ENCODE measurements at places on chromosomes 3 and 15.

- no peak for DNase-seq
These were observed 40.0 kb downstream of the FOXP1 start for GRCh38 chr3:71543371-71544016.

DNA sequence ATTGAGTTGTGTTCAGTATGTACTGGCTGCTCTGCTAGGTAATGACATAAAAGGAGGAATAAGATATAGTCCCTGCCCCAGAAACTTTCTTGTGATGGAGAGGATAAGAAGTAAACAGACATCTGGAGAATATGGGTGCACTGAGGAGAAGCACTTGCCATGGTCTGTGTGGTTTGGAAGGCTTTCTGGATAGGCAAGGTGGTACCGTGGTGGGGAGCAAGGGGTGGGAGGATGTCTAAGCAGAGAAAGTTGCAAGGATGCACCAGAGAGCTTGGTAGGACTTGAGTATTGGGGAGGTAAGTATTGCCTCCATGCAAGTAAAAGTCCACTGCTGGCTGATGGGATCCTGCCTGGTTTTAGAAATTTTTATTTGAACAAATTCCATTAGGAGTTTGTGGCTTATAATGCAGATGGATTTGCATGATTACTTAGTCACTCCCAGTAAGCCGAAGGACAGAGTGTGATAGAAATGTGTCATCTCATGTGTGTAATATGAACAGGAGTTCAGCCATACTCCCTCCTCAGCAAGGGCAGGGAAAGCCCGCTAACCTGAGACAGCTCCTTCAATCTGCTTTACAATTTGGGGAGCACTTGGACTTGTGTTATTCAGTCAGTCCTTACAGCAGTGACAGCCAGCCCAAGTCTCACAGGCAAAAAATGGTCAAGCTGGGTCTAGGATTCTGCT lies 53.6 kb downstream of the CLSTN2 start:
- no peak for DNase-seq

DNA sequence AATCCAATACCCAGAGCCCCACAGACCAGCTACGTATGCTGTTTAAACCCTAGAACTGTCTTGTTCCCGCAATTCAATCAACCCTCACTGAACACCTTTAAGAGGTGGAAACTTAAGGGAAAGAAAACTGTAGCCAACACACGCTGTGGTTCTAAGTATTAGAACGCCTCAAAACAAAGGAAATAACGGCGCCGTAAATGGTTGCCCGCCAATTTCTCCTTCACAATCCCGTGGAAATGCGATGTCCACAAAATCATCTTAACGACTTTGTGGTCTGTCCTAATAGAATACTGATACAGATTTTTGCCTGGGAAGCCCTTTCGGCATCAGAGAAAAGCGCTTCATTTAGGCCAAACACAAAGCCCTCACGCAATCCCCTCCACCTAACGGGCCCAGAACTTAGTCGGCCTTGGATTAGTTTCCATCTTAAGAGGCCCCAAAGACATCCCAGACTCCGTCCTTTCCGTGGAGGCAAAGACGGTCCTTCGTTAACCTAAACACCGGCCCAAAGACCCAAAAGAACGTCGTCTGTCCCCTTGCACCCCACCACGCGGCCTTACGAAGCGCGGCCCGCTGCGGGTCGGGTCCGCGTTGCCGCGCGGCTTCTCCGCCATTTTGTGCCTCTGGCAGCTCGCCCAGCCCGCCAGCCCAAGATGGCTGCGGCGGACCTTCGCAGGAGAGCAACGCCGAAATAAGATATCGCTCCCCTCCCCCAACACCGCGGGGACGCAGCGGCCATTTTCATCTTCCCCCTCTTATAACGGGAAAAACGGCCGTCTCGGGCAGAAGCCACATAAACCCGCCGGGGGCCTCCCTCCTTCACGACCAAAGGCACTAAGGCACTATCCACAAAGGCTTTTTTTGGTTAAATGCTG lies 763 bp downstream of the TRA2B start:
- DNase-seq, result peak; percentile 97

DNA sequence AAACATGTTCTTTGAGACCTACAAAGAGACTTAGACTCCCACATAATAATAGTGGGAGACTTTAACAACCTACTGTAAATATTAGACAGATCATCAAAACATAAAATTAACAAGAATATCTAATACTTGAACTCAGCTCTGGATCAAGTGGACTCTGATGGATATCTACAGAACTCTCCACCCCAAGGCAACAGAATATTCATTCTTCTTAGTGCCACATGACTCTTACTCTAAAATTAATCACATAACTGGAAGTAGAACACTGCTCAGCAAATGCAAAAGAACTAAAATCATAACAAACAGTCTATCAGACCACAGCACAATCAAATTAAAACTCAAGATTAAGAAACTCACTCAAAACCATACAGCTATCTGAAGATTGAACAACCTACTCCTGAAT lies 15.9 kb upstream of the PLSCR2 start:
- no peak for DNase-seq

- no peak for DNase-seq
These were observed 12.1 kb upstream of the SKOR1 start for GRCh38 chr15:67813104-67813634.

- no peak for DNase-seq
These were observed 29.8 kb upstream of the APOD start for GRCh38 chr3:195613468-195614069.

DNA sequence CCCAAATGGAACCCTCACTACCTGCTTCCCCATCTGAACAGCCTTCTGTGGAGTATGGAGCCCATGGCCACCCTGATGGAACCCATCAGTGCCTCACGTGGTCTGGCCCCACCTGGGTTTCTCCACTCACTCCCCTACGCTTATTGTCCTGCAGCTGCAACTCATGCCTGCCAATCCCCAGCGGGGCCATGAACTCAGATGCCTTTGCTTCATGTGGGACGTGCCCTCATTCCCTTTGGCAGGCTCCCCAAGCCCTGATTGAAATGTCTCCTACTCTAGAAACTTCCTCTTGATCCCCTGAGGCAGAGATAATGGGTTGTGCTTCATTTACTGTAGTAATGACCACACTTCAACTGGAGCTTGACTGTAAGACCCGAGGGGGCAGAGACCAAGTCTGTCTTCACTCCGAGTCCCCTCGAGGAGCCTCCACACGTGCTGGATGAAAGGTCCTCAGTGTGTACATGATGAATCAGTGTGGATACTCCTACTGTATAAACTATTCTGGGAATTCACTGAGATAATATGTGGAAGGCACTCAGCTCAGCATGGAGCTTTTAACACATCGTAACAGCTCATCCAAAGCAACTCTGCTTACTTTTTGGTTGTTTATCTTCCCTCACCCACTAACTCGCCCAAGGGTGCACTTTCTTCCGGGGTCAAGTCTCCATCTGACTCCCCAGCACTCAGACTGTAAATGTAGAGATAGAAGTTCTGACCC lies 232.8 kb upstream of the BHLHE40 start:
- no peak for DNase-seq

GRCh38 chr3:132196113-132196512 lies 121.1 kb upstream of the ACP3 start:
- no peak for DNase-seq

- no peak for DNase-seq
These were observed 192.8 kb upstream of the ROBO1 start for GRCh38 chr3:79960594-79960993.

- no peak for DNase-seq
These were observed 107.5 kb upstream of the MRPS22 start for GRCh38 chr3:139236336-139236735.

- no peak for DNase-seq
These were observed 264.3 kb downstream of the LRTM1 start for GRCh38 chr3:54663501-54664011.

DNA sequence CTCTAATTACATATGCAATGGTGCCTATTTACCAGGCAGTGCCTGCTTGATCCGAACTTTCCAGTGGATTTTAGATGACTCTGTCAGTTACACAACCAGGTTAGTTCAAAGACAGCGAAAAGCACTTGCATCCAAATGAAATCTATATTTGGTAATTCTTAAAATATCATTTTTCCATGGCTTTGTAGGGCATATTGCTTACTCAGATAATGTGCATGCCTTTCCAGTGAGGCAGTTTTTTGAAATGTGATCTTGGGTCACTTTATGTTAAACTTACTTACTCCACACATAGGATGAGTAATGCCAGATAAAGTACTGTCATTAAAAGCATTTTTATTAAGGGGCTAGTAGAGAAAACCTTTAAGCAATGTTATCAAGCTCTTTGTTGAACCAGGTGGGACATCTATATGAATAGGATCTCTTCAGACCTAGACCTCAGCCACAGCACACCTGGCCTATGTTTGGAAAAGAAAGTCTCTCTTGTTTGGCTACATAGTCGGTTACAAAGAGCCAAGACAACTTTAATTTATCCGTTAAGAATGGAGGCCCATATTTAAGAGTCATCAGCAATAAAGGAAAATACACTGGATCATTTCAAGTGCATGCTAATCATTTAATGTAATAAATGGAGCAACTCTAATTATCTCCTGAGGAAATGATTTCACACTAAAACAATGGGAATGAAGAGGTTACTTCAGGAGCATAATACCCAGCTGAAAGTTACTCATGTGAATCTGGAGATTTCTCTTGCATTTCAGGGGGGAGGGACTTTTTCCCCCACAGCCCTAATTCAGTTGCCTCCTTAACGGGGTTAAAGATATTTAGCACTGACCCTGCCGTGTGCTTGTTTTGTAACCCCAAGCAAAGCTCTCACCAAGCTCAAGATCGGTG lies 56.3 kb upstream of the TMCO5A start:
- DNase-seq, result no peak

DNA sequence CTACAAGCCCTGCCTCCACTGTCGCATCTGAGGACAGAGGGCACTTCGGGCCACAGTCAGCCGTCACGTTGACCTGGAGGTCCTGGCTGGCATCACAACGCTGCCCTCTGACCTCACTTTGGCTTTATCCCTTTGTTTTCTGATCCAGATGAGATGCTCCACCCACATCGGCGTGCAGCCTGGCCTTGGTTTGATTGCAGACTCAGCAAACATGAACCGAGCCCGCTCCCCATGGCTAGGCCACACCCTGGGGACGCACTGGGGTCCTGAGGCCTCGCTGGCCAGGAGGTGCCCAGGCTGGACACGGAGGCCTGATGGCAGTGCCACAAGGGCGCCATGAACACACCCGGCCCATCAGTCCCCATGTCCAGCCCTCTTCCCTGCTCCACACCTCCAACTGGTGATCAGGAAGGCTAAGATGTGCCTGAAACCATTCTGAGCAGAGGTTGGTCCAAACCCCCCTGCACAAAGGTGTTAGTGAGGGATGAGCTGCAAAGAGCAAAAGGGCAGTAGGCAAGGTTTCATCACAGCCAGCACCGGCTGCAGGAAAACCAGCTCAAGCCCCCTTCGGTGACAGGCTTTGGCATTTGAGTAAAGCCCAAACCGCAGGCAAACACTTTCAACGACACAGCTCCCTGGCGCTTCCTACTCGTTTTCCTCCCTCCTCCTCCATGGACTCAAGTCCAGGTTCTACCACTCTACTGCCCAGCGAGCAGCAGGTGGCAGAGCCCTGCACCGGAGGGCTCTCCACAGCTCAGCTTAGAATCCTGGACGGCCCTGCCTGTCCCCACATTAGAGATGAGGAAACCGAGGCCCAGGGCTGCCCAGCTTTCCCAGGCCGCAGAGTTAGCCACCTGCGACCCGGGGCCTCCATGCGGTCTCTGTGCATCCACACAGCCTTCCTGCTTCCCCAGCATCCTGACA lies 165.8 kb downstream of the NUP210 start:
- DNase-seq, result no peak

DNA sequence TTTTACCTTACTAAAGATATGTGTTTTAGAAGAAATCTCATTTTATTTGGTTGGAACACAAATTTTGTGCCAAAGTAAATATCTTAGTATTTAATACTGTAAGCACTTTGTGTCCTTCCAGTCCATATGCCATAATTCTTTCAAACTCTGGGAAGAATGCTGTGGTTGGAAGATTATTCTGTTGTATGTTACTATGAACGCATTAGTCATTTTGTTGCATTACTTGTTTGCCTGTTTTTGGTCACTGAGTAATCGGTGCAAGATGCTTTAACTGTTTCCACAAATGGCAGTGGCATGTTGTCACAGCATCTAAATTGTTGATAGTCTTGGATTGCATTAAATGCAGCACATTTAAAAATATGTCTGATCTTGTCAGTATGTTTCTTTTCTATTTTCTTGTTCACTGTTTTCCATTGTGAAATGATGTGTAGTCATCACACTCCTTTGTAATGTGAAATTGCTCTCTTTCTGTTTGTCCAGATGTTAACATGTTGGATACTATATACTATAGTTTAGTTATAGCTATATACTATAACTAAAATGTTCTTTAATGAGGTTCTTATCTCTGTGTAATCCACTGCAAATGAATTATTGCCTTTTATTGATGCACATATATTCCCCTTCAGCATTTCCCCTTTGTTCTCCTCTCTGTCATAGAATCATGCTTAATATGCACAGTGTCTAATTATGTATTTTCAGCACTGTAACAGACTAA lies 89.9 kb upstream of the FLNB start:
- no peak for DNase-seq

DNA sequence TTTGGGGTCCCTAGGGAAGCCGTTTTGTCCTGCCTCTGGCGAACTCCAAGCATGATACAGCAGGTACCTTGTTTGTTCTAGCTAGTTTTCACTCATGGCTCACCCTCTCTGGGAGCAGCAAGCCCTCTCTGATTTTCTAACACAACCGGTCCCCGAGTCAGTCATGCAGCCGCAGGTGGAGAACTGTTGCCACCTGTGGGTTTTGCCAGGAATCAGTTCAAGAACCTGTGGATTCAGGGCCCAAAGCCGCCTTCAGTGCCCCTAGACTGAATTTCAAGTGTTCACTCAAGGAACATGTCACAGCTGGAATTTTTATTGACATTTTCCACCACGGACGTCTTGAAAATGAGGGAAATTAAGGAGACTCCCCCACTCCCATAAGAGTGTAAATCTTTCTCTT lies 13.3 kb upstream of the LRRK1 start:
- no peak for DNase-seq

- DNase-seq, result peak; percentile 26
These were observed 604 bp downstream of the CCPG1 start for GRCh38 chr15:55407498-55408011.

DNA sequence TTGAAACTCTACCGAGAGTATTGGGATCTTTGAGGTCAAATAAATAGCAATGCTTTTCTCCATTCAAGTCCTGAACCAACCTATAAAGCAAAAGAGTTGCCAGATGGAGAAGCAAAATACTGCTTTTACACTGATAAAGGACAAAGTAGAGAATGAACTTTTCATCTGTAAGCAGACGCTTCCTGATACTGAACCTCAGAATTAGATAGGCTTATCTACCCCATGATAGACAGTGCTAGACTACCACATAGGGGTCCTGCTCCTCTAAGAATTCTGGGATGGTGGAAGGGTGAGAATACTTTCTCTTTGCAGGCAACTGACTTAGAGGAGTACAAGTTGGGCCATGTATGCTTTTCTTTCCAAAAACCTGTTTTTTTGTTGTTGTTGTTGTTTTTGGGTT lies 9.5 kb downstream of the SAXO2 start:
- DNase-seq, result no peak

- no peak for DNase-seq
These were observed 6.0 kb downstream of the TMEM266 start for GRCh38 chr15:76065793-76066192.

DNA sequence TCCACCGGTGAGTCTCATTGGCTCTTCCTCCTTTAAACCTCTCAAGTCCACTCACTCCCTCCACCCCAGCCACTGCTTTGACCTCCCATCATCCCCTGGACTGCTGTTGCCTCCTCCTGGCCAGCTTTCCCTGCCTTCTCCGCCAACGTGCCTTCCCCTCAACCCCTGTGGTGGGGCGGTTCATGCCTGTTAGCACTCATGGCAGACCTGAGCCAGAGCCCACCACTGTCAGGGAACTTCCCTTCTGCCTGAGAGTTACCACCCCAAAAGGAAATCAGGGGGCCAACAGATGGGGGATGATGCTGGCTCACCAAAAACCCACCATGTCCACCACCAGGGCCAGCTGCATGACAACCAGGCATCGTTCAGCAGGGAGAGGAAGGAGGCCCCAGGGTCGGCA lies 44.2 kb upstream of the SLC6A1 start:
- no peak for DNase-seq

All from COR-L47 (cell line).